ENCODE measurements at places on chromosomes 4 and X. TPM values are rescaled to one million over a fixed set of nuclear protein-coding genes. Genes with fewer than 3 reads are reported as not detected.

The TMEM255A gene
- 9.4 TPM for total RNA-seq

The VCX3B gene
- 0.93 TPM for total RNA-seq

The CLNK gene
- not detected for total RNA-seq

The RAB40A gene
- total RNA-seq: 1.0 TPM

Measured in PC-9 (cell line).